ENCODE measurements at places on chromosomes 6 and 20.

- no peak for DNase-seq
These were observed 101.1 kb upstream of the EMILIN3 start for GRCh38 chr20:41467690-41468089.

DNA sequence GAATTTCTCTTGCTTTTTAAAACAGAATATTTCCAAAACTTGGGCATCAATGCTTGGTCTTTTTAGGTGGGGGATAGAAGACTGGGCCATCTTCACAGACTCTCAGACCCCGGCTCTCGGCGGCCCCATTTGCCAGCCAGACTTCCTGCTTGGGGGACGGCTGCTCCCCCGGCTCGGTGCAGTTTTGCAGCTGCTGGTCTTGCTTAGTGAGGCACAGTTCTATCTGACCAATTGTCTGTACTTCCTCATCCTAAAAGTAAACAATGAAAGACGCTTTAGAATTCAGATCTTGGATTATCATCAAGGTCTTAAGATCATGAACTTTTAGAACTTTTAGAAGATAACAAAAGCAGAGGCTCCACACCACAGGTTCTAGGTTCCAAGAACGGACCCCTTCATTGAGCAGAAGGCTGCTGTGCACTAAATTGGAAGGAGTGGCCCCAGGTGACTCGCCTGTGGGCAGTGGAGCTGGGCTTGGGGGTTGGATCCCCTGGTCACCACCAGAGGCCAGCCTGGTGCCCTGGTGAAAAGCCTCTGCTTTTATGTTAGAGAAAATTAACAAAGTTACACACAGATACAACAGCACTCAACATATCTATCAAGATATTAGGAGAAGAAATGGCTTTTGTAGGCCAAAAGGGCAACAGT is 26.7 kb downstream of the RNASET2 start:
- DNase-seq: no peak

DNA sequence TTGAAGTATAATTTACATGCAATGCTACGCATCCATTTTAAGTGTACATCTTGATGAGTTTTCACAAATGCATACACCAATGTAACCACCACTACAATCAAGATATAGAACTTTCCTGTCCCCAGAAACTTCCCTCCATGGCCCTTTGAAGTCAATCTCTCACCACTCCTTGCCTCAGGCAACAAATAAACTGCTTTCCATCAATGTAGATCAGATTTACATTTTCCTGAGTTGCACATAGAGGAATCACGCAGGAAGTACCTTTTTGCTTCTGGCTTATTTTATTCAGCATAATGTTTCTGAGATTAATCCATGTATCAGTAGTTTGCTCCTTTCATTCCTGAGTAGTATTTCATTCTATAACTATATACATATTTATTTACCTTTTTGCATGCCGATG is 59.6 kb upstream of the NNAT start:
- DNase-seq: no peak

DNA sequence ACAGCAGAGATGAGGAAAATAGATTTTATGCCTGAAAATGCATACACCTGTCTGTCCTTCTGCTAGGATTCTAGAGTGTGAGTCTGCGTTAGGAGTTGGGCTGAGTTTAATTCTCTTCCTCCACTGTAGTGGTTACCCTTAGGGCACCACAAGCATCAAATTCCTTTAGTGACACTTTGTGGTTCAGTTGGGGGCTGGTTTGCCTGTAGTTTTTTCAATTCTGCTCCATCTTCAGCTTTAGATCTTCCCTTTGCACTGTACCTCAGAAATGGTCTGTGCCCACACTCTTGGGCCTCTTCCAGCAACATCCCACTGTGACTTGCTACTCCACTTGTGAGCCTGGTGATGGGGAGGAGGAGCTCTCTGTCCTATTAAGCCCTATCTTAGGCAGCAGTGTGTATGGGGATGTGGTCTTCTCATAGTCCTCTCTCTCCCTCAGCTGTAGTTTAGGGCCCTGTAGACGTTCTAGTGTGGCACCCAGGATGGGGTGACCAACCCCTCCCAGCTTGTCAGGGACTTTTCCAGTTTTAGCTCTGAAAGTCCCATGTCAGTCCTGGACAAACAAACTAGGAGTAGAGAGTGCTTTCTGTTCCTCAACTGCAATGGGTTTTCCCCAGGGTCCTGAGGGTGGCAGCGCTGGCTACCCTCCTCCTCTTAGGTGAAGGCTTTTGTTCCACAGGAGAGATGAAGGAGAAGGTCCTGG is 19.7 kb upstream of the OGFRL1 start:
- no peak for DNase-seq

DNA sequence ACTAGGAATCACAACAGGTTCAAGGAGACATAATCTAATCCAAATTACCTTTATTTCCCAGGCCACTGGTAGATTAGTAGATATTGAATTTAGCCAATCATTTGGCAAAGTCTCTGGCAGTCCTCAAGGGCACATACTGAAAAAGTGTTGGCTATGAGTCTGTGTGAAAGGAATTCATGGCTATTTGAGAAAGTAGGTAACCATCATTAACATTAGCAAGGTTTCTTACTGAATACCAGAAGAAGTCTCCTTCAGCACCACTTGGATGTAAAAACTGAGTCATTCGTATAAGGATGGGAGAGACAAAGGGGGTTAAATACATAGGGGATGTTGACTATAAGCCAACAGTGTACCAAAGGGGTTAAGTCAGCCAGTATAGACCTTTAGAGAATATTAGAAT is 36.7 kb downstream of the AGPAT4 start:
- DNase-seq: no peak

- no peak for DNase-seq
These were observed 24.7 kb upstream of the KCNK16 start for GRCh38 chr6:39347206-39347605.

- DNase-seq: no peak
These were observed 749 bp downstream of the FRK start for GRCh38 chr6:116059713-116060571.

DNA sequence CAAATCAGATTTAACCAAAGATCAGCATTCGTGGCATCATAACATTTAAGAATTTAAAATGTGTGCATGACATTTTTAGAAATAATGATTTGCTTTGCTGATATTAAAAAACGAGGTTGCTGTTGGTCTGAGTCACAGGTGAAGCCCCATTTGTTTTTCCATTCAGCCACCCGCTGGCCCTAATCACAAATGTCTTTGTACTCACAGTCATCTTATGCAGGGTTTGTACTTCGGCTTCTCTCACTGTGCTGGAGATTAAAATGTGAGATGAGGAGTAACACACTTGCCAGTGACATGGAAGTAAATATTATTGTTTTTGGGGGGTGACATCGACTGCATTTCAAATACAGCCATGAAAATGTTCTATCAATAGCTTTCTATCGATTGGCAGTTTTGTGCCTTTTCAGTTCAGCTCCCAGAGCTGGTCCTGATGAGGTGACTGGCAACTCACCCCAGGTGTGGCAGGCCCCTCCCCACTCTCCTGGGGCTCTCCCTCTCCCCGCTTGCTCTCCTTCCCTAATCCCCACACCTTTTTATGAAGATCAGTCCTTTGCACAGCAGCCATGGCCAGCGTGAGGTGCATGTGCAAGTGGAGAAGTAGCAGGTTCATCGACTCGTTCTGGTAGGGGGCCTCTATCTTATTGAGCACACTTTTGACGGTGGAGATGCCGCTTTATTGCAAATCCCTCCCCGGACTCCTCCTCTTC is 58.8 kb upstream of the FUCA2 start:
- no peak for DNase-seq

DNA sequence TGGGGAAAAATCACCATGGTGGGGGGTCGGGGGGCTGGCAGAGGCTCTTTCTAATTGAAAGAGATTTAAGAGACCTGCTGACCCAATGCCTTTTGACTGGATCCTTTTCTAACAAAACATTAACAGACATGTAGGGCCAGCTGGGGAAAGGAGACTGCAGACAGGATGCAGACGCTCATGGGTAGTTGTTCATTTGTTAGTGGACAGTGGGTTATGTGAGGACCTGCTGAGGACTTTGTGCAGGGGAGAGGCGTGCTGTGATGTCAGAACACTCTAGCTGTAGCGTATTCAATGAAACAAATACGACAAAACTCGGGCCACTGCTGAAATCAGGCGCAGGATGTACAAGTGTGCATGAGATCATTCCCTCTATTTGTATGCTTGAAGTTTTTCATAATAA is 1.2 kb downstream of the IP6K3 start:
- no peak for DNase-seq

- peak; percentile 54 for DNase-seq
These were observed 2.4 kb downstream of the MTCL3 start for GRCh38 chr6:127516662-127517273.

DNA sequence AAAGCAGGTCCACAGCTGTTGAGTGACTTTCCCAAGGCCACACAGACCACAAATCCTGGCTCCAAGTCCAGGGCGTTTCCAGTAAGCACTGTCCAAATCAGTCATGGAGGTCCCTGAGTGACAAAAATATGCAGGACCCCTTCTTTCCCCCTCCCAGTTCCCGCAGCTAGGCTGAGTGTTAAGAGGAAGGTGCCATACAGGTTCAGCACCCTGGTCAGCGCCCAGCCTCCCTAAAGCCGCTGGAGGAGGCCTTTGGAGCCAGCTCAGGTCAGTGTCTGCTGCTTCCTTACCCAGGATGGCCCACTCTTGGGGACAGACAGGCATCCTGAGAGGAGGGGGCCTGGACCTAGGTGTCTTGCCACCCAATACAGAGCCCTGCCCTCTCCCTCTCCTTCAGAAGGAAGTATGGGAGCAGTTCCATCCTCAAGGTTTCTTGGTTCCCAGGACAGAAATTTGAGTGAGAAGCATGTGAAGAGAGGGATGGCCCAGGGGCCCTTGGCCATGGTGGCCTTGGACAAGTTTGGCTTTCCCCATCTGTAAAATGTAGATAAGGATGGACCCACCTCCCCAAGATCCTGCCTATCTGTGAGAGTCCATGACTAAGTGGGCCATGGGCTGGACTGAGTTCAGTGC is 13.2 kb downstream of the TMEM74B start:
- DNase-seq: peak; percentile 8

DNA sequence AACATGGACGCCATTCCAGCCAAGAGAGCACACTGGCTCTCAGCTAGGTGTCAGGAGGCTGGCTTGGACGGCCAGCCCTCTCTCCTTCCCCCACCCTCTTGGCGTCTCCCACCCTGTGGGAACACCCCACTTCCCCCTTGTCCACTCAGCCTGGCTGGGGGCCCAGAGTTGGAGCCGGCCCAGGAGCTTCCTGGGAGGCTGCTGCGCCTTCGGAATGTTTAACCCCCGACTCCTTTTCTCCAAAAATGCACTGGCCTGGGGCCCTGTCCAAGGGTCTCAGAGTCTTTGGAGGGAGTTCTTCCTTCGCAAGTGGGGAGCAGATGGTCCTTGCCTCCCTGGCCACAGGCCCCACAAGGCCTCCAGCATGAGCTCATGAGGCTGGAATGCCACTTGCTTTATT is 4.1 kb downstream of the ADAM33 start:
- no peak for DNase-seq

DNA sequence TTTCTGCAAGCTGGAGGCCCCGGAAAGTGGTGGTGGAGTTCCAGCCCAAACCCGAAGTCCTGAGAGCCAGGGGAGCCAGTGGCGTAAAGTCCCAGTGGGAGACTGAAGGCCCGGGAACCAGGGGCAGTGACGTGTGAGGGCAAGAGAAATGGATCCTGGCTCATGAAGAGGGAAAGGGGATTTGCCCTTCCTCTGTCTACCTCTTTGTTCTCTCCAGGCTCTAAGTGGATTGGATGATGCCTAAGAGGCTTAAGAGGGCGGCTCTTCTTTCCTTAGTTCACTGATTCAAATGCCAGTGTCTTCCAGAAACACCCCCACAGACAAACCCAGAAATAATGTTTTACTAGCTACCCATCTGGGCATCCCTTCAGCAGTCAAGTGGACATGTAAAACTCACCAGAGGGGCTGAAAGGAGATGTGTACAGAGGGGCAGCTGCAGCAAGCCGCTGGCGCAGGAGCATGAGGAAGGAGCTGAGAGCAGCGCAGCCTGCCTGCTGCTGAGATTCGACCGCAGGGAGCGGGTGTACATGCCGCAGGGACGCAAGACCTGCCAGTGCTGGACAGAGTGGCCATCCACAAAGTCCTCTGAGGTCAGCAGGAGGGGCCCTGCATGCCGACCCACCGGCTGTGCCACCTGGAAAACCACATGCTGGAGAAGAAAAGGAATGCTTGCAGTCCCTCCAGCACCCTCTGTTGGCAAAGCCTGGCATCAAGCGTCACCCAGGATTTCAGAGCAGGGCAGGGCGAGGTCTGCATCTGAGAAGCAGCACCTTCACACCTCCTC is 29.5 kb downstream of the CDYL start:
- DNase-seq: no peak

GRCh38 chr6:43037706-43038105 is 15.9 kb downstream of the CUL7 start:
- no peak for DNase-seq

DNA sequence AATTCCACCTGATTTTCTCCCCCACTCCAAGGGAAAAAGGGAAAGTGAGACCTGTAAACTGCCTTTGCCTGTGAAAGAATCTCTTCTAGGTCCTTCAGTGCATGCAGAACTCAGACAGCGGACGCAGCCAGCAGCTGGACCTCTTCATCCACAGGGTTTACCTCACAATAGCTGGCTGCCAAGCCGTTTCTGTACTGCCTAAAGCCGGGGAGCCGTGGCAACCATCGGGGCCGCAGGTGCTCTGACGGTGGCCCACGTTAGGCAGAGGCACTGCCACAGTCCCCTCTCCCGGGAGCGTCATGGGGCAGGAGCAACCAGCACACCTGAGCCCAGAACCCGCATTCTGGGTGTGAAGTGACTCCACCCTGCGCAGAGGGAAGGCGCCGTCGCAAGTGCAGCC is 206.1 kb downstream of the TTLL2 start:
- no peak for DNase-seq

- no peak for DNase-seq
These were observed 28.4 kb upstream of the SAYSD1 start for GRCh38 chr6:39143238-39143930.

- peak; percentile 31 for DNase-seq
These were observed 83.9 kb downstream of the SOD2 start for GRCh38 chr6:159608961-159609651.

- no peak for DNase-seq
These were observed 272.6 kb upstream of the CITED2 start for GRCh38 chr6:139647016-139647415.

- no peak for DNase-seq
These were observed 11.2 kb downstream of the ZGPAT start for GRCh38 chr20:63718996-63719395.

GRCh38 chr20:60310560-60311349 is 352.5 kb downstream of the CDH26 start:
- DNase-seq: no peak

DNA sequence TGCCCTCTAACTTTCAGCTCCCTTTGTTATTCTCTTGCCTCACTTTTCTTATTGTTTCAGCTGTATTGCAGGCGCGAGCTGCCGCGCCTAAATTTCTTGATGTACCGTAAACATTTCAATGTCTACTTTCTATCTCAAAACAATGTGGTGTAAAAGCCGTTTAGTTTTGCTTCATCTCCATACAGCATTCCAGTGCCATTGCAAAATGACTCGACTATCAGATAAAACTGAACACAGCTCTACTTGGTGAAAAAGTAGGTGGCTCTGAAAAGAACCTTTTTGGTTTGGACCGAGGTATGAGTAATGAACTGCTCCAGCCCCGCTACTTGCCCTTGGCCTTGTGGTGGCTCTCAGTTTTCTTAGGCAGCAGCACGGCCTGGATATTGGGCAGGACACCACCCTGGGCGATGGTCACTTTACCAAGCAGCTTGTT is 74.6 kb downstream of the OR2B2 start:
- no peak for DNase-seq

- DNase-seq: no peak
These were observed 55.4 kb upstream of the RIPOR2 start for GRCh38 chr6:24990944-24991809.

Data from Jurkat, Clone E6-1 (cell line).